GF-D8 (cell line): ENCODE measurements at places on chromosomes 12 and 14.

DNA sequence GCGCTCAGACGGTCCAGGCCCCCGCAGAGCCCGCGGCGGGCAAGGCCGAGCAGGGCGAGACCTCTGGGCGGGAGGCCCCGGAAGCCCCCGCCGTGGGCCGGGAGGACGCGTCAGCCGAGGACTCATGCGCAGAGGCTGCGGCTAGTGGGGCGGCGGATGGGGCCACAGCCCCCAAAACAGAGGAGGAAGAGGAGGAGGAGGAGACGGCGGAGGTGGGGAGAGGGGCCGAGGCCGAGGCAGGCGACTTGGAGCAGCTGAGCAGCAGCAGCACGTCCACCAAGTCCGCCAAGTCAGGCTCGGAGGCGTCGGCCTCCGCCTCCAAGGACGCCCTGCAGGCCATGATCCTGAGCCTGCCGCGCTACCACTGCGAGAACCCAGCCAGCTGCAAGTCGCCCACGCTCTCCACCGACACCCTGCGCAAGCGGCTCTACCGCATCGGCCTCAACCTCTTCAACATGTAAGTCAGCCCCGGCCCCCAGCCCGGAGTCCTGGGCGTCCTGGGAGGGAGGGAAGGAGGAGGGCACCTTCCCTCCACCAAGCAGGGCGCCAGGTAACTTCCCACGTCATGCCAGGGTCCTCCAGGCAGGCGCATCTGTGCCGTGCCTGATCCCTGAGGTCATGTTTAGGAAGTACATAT is 72.4 kb downstream of the IQSEC3 start:
- peak; percentile 17 for DNase-seq

- no peak for DNase-seq
These were observed 65.0 kb downstream of the KCNK10 start for GRCh38 chr14:88258021-88258420.

DNA sequence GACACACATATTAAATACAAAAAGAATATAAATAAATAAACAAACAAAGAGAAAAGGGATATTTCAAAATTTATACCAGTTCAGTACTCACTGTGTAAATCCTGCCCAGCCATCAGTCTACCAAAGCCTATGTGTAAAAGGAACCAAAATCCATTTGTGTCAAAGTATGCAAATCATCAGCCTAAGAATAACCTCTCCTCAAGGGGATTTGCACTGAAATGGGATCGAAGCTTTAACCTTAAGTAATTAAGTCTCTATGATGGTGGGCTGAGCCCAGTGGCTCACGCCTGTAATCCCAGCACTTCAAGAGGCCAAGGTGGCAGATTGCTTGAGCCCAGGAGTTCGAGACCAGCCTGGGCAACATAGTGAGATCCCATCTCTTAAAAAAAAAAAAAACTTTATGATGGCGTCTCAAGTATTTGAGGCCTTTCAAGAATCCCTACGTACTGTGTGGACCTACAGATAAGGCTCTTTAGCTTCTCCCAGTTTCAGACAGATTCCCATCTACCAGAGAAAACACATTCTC is 57.8 kb upstream of the METAP2 start:
- DNase-seq = no peak

DNA sequence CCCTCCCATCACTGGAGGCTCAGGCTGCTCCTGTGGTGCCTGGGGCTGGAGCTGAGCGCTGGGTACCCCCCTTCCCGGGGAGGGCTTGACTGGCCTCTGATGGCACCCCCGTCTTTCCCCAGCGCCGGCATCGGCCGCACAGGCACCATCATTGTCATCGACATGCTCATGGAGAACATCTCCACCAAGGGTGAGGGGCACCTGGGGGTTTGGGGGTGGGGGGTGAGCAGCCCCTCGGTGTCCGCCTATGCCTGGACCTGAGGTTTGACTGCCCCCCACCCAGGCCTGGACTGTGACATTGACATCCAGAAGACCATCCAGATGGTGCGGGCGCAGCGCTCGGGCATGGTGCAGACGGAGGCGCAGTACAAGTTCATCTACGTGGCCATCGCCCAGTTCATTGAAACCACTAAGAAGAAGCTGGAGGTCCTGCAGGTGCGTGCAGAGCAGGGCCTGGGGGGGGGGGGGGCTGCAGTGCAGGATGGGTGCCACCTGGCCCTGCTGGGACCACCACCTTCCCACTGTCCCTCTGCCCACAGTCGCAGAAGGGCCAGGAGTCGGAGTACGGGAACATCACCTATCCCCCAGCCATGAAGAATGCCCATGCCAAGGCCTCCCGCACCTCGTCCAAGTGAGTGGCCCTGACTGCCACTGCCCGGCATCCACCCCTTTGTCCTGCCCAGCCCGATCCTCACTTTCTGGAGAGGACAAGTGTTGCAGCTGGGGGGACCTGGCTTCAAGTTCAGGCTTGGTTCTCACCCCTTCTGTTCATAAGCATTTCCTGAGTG is 8.8 kb downstream of the PTPN6 start:
- DNase-seq = no peak

DNA sequence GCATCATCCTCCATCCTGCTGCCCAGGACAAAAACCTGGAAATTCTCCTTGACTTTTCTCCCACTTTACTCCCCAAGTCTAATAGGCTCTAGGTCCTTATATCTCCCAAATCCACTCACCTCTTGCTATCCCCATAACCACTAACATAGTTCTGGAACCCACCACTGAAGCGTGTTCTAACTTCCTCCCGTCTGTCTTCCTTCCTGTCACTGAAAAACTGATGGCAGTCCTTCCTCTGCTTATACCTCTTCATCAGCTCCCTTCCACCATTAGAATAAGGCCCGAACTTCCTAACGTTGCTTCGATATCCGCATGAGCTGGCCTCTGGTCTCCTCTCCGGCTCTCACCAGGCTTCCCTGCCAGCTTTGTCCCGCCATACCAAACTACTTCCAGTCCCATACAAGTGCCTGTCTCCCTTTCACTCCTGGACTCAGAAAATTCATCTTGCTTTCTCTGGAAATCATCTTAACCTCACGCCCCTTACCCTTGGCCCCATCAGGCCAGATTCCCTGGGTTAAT is 63.0 kb upstream of the BCL2L14 start:
- DNase-seq = no peak

DNA sequence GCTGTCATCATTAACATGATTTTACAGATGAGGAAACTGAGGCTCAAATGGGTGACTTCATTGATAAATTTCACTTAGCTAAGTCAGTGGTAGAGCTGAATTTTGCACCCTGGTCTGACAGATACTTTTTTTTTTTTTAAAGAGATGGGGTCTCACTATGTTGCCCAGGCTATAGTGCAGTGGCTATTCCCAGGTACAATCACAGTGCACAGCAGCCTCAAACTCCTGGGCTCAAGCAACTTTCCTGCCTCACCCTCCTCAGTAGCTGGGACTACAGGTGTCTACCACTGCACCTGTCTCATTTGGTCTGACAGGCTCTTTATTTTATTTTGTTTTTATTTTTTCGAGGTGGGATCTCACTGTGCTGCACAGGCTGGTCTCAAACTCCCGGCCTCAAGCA is 24.2 kb upstream of the CORO1C start:
- DNase-seq = no peak

- DNase-seq = no peak
These were observed 77.2 kb downstream of the ARL6IP4 start for GRCh38 chr12:123057513-123058265.

GRCh38 chr14:102926104-102926503 is 3.6 kb downstream of the AMN start:
- DNase-seq = no peak

DNA sequence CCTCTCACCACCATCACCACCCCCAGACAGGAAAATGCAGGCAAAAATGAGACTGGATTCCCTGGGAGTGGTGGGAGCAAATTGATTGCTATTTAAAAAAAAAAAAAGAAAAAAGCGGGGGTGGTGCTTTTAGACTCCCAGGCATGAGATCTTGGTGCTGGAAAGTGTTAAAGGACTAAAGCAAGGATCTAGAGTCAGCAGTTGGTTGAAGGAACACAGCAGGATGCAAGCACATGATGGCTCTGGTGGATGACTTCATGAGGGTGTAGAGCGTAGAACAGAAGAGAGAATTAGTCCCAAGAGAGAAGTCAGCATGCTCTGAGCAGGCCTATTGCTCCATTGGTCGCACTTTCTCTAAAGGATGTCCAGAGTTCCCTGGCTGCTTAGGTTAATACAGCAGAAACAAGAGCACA is 183.8 kb upstream of the HMGA2 start:
- DNase-seq = no peak

GRCh38 chr14:35875296-35875695 is 49.2 kb downstream of the BRMS1L start:
- DNase-seq = no peak

DNA sequence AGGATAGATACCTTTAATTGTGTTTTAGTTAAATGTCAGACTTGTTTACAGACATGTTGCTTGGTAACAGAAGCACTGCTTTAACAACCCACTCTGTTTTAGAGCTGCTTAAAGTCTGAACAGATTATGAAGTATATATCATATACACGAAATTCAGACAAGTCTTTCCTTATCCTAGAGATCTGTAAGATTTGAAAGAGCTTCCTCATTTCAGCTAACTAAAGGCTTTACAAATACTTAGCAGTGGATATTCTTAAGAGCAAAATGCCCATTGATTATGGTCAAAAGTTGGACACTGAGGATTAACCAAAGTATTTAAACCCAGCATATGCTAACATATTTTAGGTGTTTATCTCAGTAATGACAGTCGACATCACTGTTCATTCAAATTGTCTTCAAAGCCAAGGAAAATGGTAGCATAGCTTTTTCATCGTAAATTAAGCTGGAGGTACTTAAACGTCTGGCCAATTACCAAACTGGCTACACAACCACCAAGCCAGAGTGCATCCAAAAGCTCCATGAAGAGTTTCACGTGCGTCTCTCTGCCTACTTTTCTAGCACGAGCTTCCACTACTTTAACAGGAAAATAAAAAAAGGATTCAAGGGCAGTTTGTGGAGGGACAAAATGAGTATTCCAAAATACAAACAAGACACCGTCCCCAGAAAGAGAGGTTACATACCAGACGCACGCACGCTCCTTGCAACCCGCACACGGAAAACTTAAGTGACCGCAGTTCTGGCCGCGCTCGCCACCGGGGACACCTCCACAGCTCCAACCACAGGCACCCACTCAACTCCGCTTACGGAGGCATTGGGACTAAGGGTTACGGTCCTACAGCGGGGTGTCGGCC is 565 bp downstream of the CEP83 start:
- peak; percentile 31 for DNase-seq

- no peak for DNase-seq
These were observed 13.0 kb upstream of the SNAPC1 start for GRCh38 chr14:61749264-61749663.

DNA sequence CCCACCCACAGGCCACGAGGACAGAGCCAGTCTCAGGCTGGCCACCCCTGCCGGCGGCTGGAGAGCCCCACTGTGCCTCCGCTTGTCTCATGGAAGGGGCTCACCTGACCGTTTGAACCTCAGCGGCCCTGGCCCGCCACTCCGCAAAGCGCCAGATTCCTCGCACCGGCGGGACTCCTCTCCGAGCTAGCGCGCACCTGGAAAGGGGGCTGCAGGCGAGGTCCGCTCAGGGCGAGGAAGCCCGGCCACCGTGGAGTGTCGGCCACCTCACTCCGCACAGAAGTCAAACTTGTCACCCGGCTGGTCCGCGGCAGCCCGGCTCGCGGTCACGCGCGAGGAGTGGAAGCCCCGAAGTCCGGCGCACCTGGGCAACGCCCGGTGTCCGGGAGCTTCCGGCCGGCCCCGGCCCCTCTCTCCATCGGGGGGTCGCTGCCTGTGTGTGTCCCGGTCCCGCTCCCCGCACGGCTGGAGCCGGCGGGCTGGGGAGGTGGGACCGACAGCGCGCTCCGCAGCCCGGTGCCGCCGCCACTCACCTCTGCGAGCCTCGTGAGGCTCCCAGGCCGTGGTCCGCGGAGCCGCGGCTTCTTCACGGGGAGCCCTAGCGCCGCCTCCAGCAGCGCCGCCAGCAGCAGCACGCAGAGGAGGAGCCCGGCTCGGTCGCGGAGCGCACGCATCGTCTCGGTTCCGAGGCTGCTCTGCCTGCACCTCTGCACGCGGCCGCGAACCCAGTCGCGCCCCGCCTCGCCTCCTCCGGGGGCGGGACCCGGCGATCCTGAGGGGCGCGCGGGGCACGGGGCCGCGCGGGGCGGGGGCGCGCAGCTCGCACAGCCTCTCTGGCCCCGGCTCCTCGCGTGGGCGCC is at the start of gene ISM2:
TSS of gene ISM2 (minus strand) at position 697 of the 860 bp plus-strand sequence. CDS start at position 674, 23 bp downstream.
- no peak for DNase-seq
